ENCODE measurements at places on chromosomes 13 and 19.

- DNase-seq: no peak
Measured at GRCh38 chr13:75025956-75026355, 456.0 kb downstream of the TBC1D4 start.

- DNase-seq: no peak
Measured at GRCh38 chr13:78587395-78587794, 16.0 kb downstream of the POU4F1 start.

GRCh38 chr19:52742516-52742915, 7.7 kb upstream of the ZNF611 start:
- peak; percentile 12 for DNase-seq

DNA sequence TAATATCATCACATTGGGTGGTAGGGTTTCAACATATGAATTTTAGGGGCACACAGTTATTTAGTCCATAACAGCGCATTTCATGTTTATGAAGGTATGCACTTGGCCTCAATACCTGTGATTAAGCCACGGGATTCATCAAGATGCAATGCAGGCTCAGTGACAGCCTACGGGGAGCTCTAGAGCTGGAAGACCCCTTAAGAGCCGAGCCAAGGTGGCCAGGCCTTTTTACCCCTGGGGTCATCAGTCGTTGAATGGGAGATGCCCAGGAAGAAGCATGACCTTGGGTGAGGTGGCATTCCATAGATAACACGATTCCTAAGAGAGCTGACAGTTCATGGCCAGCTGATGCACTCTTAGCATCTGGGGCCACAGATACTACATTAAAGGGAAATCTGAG, 380.0 kb downstream of the ZNF536 start:
- DNase-seq: no peak

- DNase-seq: no peak
Measured at GRCh38 chr19:29769997-29770396, 41.8 kb upstream of the CCNE1 start.

DNA sequence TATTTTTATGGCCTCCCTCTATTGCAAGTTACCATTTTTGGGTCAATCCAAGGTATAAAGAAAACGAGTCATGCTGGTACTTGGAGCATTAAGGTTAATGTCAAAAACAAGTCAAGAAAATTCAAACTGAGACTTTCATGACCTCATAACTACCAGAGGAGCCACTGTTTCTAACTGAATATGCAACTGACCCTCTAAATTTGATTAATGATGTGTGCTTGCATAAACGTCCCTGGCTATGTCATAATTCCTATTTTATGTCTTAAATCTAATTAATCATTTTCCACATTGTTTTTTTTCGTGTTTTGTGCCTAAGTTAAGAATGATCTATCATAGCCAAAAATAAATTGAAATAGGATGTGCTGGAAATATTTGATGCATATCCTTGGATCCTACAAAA, 396.7 kb upstream of the GPC6 start:
- no peak for DNase-seq

GRCh38 chr19:11931051-11931450, 6.1 kb downstream of the ZNF700 start:
- DNase-seq: no peak

GRCh38 chr13:84864341-84864740, 934.9 kb downstream of the SLITRK6 start:
- DNase-seq: no peak

GRCh38 chr19:2003874-2004273, 11.6 kb downstream of the BTBD2 start:
- DNase-seq: no peak

GRCh38 chr19:6278740-6279619, 795 bp downstream of the MLLT1 start:
- no peak for DNase-seq

DNA sequence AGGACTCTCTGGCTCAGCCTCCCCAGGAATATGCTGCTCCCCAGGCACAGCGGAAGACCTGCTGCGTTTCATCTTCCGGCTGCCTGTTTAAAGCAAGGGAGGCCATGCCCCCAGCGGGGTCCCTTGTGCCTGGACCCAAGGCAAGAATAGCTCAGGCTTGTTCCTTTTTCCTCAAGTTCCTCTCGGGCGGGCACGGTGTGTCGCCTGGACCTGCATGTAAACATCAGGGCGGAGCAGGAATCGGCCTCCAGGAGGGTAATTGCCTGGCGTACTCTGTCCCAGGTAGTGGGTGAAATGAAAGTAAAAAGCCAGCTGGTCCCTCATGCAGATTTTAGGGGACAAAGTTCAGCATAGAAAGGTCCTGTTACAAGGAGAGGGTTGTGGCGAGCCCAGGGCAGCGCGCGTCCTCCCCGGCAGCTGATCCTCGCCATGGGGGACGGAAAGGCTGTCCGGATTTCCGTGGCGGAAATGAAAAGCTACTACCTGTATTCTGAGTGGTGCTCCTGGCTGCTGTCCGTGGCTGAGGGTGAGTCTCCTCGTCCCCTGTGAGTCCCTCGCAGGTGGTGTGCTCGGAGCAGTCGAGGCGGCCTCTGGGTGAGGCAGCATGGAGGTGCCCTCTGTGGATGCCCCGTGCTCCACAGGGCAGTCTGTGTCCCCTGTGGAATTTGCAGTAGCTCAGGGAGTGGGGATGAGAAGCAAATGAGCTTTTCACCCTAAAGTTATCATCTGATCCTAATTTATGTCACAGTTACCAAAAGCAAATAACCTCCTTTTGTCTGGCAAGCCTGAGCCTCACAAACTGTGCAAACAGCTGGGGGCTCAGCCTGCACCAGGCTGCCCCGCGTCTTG, 16.2 kb downstream of the MCF2L start:
- DNase-seq: no peak

DNA sequence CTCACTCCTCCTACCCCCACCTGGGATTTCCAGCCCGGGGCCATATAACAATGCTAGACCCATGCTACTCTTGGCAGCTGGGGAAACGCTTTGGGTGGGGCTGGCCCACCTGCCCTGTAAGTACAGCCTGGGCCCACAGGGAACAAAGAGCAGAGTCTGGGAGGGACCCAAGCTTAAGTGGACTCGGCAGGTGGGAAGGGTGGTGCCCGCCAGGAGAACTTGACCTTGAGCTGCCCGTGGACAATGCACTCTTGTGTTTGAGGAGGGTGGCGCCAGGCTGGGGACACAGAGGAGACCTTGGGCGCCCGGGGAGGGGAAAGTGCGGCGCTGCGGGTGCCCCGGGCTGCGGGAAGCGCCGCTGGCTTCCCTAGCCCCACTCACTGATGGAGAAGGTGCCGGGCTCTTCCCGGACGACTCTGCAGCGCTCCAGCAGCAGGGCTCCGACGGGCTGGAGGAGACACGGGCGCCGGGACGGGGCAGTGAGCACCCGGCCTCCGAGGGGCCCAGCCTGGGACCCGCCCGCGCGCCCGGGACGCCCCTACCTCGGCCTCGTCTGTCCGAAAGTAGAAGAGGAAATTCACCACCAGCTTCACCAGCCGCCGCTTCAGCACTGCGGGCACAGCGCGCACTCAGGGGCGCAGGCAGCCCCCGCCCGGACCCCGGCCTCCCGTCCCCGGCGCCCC, 607 bp downstream of the PLEKHJ1 start:
- DNase-seq: peak; percentile 17

DNA sequence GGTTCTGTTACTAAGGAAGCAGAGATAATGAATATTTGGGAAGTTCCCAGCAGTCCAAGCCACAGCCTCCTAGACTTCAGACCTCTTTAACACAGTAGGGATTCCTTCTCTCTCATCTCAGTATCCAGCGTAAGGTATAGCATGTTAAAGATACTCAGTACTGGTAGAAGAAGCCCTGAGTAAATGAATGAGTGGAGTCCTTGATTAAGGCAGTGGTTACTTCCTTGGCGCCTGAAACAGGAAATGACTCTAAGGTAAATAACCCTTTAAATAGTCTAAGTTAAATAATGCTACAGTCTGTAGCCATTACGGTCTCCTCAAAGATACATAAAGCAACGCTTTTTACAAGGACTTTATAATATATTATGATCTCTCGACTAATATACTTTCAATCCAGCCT, 650.8 kb upstream of the MIR17HG start:
- DNase-seq: no peak

DNA sequence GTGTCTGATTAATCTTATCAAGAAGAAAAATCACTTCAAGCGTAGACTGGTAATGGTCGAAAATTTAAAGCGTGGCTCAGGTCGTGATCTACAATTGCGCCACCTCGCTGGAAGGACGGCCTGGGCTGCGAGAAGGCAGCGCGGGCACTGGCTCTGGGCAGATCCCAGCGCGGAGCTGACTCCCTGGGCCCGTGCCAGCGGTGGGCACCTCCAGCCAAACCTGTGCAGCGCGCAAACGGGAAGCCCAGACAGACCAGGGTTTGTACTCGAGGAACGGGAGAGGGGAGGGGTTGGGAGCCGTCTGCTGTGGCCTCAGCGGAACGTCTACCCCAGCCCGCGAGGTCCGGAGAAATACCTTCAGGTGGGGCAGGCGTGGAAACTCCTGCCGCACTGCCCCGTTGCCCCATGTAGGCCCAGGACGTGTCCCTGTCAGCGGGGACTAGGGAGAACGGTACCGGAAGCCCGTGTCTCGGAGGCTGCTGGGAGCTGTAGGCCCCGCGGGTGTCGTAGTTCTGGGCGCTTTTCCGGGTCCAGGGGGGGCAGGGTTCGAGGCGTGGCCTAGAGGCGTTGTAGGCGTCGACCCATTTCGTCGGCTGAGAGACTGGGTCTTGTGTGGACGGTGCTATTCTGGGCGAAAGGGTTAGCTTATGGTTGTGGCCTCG, 21.1 kb downstream of the ZNF274 start:
- DNase-seq: no peak

DNA sequence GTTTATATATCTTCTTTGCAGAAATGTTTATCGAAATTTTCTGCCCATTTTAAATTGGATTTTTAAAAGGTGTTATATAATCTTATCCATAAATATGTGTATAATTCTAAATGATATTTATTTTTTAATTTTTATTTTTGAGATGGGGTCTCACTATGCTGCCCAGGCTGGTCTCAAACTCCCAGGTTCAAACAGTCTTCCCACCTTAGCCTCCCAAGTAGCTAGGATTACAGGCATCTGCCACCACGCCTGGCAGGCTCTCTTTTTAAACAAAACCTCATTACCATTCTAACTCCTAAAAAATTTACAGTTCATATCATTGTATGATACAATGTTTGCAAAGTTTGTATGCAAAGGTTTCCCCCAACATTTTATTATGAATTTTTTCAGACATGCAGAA, 7.2 kb downstream of the LGALS7B start:
- DNase-seq: no peak

GRCh38 chr19:16338470-16339360, 14.1 kb downstream of the KLF2 start:
- peak; percentile 42 for DNase-seq

DNA sequence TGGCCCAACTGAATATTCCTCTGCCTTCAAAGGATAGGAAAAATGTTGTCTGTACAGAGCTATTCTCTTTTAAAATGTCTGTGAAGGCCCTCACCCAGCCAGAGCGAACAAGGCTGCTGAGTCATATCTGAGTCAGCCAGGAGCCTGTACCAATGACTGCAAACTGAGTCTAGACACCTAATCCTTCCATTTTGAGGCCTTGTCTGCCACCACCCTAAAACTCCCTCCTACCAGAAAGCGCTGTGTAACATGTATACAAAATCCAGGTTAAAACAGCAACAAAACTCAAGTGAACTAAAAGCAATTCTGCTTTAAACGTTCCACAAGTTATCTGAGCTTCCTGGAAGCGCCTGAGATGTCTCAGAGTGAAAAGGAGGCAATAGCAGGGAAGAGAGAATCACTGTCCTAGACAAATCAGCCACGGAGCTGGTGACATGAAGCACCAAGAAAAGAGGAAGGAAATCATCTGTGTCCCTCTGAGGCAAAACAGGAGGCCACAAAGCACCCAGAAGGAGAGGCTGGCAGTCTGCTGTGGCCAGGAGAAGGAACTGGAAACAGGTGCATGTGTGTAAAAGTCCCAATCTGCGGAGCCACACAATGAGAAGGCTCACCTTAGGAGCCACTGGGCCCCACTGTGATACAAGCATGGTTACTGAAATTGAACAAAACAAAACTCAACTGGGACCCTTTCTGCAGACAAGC, 10.2 kb downstream of the DHRS12 start:
- DNase-seq: no peak

DNA sequence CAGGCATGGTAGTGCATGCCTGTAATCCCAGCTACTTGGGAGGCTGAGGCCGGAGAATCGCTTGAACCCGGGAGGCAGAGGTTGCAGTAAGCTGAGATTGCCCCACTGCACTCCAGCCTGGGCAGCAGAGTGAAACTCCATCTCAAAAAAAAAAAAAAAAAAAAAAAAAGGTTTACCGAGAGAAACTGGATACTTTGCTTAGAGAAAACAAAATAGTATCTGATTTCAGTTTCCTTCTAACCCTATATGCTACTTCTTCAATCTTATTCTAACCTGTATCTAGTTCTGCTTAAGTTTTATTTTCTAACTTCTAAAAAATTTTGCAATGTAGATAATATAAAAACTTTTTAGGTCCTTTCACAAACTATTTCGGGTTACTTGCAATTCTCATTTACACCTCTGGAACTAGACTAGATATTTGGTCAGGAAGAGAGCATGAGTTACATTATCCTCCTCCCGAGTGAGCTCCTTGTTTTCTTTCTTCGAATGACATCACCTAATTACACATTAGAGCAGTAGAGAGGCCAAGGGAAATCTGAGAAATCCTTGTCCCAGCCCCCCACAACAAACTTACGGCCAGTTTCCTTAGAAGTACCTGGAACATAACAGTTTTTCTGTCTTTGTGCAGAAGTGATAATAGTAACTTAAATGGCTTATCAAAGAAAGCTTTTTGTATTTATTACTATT, 128.9 kb downstream of the B3GLCT start:
- no peak for DNase-seq

DNA sequence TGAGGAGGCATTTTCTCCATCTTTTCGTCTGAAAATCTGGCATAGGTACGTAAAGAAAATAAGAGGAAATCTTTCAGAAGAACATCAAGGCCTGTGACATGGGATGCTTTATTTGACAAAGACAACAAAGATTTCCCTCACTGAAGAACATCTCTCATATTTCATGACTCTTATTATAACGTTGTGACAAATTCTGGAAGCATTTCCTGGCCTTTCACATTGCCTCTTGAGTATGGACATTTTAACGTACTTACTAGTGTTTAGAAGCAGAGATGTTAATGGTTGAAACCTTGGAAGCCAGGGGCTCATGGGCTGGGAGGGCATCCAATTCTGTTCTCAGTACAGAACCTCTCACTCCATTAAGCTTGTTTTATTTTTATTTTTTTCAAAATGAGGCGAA, 210.8 kb downstream of the DCT start:
- DNase-seq: no peak

- DNase-seq: peak; percentile 70
Measured at GRCh38 chr19:49889687-49890348, 6.9 kb downstream of the IL4I1 start.
